Germinal center (tissue), 1 donor: ENCODE measurements at places on chromosomes 4 and X.

DNA sequence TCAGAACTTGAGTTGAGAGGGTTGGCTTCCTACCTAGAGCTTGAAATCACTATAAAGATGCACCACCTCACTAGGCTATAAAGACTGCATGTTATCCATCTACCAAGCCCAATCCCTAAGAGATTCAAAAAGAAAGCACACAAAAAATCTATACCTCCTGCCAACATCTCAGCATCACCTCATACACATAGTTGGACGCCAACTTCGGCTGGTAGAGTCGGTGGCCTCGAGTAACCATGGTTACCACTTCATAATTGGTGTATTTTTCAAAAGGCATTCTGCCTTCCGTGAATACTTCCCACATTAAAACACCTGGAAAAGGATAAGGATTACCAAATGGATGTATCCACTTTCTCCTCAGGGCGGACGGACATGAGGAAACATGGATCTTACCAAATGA lies 4.5 kb upstream of the TXK start:
- no peak for DNase-seq

- no peak for DNase-seq
Observed at GRCh38 chr4:147772459-147772969, 40.6 kb downstream of the ARHGAP10 start.

DNA sequence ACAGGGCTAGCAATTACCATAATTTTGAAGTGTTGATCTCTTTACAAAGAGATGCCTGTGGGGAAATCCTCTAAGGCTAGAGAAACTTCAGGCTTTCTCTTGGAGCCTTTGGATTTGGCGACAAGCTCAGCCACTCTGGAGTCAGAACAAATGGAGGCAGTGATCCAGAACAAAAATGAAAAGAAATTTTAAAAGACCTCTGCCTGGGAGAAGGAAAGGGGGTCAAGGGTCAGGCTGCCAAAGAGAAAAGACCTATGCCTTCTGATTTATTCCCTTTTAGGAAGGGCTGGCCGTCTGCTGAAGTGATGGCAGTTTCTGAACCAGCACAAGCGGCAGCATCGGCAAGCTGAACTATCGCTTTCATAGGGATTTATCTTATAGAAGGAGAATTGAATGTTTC lies 140.8 kb upstream of the SFRP2 start:
- DNase-seq: no peak

DNA sequence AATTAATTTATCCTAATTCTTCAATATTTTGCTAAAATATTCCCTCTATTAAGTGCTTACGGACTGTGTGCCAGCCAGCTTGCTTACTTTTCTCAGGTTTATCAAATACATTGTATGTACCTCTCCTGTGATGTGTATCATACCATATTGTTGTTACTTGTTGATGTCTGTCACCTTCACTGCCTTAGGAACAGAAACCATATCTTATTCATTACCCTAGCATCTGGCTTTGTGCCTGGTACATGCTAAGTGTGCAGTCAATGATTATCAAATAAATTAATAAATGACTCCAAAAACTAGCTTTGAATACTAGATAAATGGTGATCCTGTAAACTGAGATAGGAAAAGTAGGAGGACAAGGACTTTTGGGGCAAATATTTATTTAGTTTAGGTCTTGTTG lies 6.9 kb downstream of the CLCN3 start:
- no peak for DNase-seq

GRCh38 chrX:121869876-121870477 lies 822.6 kb downstream of the GLUD2 start:
- no peak for DNase-seq

GRCh38 chrX:133534172-133534571 lies 118.9 kb upstream of the GPC4 start:
- DNase-seq: no peak

GRCh38 chr4:89287945-89288344 lies 19.7 kb downstream of the GPRIN3 start:
- no peak for DNase-seq

DNA sequence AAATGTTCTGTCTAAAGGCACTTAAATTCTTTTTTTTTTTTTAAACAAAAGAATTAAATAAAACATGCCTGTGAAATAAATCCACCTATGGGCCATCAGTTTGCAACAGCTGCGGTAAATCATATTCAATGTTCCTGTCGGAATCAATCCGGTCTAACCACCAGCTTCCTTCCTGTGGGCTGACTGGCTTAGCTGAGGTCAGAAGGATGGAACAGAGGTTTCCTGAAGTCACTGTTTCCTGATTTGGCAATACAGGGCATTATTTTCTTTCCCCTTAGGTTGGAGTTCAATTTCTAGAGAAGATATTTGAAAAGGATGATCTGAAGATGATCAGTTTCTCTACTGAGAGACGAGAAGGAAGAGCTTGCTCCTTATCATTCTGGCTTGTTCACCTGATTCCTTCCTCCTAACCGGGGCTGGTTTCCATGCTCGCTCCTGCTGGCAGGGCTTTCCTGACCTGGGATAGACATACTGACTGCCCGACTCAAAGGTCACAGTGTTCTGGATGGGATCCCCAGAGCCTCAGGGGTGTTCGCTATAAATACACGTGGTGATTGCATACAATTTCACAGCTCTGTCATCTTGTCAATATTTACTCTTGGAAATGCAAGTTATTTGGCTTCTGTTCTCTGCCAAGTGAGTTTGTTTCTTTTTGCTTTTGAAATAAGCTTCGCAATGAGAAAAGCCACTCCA lies 21.7 kb downstream of the PDLIM3 start:
- no peak for DNase-seq

GRCh38 chr4:158809611-158810486 lies 41.0 kb downstream of the FNIP2 start:
- DNase-seq: peak; percentile 24

GRCh38 chr4:124177647-124178425 lies 534.7 kb downstream of the ANKRD50 start:
- DNase-seq: no peak

GRCh38 chr4:67776746-67777145 lies 22.6 kb upstream of the GNRHR start:
- DNase-seq: no peak

DNA sequence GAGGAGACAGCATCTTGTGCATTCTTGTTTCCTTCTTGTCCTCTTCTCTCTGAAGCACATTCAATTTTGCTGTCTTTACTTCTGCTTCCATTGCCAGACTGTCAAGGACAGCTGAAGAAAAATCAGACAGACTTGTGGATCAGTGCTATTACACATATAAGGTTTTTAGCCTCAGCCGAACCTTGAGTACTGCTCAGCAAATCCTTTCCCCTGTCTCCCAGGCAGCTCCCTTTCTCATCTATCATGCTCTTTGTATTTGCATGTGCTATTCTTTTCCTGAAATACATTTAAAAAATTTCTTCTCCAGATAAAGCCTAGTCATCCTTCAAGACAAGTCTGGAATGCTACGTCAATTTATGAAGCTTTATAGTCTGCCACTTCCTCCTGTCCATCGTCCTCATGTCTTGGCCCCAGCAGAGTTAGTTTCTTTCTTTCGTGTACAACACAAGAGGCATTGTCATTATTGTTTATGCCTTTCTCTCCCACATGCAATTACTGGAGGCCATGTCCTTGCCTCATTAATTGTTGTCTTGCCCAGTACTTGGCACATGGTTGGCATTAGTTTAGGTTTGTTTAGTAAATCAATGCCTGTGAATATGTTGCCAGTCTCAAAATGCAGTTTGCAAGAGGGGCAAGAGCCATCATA lies 45.1 kb downstream of the ADGRL3 start:
- no peak for DNase-seq

DNA sequence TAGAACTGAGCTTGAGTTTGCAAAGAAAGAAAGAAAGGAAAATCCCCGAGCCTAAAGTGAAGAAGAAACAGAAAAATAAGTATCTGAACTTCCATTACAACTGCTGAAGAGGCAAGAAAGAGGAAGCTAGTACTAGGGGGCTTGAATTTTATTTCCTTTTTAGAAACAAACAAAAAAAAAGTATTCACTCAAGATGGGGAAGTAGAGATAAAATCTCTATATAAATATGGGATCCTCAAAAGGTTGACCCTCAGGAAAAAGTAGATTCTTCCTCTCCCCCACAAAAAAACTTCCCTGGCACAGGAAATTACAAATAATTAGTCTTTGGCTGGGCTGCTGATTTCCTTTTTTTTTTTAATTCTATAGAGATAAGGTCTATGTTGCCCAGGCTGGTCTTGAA lies 16.0 kb downstream of the LRBA start:
- peak; percentile 16 for DNase-seq

DNA sequence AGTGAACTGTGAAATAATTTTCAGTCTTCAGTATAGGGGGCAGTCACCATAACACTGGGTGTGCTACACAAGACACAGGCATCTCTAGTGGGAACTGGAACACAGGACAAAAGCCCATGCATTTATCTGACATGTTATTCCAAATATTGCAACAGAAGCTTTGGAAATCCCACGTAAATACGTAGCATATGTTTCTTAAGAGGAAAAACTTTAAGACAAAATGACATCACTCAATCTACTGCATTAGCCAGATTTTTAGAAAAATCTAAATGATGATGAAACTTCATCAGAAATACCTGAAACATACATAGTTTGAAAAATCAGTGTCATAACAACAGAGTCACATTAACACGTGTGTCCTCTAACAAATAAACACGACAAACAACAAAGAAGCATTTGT lies 14.5 kb downstream of the SHISA3 start:
- DNase-seq: no peak

DNA sequence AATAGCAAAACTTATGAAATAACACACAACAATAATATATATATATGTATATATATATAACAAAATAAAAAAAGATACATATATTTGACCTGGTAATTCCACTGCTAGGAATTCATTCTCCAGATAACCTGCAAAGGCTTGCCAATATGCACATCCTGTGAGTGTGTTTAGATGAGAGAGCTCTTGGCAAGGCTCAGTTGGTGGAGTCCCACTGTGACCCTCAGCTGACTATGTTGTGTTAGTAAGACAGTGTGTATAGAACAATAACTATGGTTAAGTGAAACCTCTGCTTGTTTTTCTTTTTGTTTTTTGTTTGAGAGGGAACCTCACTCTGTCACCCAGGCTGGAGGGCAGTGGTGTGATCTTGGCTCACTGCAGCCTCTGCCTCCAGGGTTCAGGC lies 39.5 kb upstream of the RBMX start:
- no peak for DNase-seq

DNA sequence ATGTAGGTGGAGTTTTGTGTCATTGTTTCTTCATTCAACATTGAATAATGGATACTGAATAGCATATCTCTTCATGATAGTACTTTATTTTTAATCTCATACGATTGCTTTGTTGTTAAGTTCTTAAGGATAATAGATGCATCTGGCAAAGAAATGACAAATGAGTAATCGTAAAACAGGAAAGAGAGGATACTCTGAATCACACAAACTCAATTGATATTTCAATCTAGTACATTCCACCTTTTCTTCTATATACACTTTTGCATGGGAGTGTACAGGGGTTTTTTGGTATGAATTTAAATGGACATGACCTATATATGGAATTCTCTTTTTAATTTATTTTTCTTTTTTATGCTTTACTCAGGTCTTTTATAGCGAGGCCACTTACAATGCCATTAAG lies 186.9 kb upstream of the STK26 start:
- no peak for DNase-seq

GRCh38 chr4:139453041-139453370 lies 915 bp upstream of the RAB33B start:
- peak; percentile 77 for DNase-seq

DNA sequence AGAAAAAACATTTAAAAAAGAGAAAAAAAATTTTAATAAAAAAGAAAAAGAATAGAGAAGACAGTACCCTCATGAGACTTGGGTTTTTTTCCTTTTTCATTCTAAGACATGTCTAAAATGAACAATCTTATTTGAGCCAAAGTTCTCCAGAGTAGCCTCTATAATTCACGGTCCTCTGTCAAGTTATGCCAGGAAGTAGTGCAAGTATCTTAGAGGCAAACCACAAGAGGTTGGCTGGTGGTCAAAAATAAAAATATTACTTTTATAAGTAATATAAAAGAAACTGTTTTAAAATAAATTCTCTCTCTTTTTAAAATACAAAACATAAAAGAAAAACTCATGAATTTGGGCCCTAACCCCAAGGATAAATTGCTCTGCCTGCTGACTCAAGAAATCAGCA lies 26.5 kb downstream of the HNRNPDL start:
- no peak for DNase-seq

GRCh38 chr4:46994007-46994405 lies 625 bp upstream of the GABRA4 start:
- no peak for DNase-seq

GRCh38 chr4:88706574-88706973 lies 8.9 kb upstream of the NAP1L5 start:
- DNase-seq: no peak

GRCh38 chr4:38802561-38803355 lies 1.8 kb downstream of the TLR1 start:
- DNase-seq: no peak

GRCh38 chr4:153266988-153267387 lies 62.7 kb downstream of the TRIM2 start:
- DNase-seq: no peak

GRCh38 chr4:163665521-163666331 lies 171.2 kb downstream of the TMA16 start:
- DNase-seq: no peak

DNA sequence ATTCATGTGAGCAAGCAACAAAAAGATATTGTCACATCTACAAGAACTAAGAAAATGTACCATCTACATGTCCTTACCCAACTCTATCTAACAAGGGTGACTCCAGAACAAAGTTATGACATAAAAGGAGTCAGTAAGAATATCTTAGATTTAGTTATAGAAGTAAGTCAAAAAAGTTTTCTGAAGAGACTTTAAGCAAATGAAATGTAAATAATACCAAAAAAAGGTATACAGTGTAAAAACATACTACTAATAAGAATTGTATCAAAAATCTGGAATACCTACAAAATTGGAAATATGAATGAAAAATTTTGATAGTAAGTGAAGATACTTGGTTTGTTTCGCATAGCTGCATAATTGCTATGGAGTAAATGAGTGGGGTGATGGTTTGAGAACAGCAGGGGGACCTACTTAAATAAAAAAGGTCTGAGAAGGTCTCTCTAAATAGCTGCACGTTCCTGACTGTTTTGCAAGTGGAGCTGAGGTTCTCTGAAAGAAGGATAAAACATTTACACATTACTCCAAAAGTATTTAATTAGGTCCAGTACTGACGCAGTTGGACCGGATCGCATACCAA lies 51.0 kb upstream of the ENPP6 start:
- no peak for DNase-seq

GRCh38 chrX:35374116-35374515 lies 424.0 kb upstream of the MAGEB16 start:
- no peak for DNase-seq

DNA sequence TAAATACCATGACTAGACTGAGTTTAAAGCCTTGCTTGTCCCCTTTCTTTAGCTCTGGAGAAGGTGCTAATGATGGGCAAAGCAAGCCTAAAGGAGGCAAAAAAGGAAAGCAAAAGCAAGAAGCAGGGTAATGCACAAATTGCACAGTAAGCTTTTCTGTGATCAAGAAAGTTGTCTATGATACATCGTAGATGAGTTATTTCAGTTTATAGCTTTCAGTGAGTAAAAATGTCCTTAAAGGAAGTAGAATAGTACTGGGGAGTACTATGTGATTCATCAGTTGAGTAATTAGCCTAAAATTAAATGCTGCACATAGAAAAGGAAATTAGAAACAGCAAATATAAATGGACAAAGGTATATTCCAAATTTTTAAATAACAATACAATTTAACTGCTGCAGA lies 50.2 kb upstream of the PDE5A start:
- DNase-seq: no peak

- DNase-seq: no peak
Observed at GRCh38 chr4:98298022-98298421, 36.8 kb downstream of the RAP1GDS1 start.
